Coronary artery (tissue), 2 donors: ENCODE measurements at places on chromosomes 5 and 9.

DNA sequence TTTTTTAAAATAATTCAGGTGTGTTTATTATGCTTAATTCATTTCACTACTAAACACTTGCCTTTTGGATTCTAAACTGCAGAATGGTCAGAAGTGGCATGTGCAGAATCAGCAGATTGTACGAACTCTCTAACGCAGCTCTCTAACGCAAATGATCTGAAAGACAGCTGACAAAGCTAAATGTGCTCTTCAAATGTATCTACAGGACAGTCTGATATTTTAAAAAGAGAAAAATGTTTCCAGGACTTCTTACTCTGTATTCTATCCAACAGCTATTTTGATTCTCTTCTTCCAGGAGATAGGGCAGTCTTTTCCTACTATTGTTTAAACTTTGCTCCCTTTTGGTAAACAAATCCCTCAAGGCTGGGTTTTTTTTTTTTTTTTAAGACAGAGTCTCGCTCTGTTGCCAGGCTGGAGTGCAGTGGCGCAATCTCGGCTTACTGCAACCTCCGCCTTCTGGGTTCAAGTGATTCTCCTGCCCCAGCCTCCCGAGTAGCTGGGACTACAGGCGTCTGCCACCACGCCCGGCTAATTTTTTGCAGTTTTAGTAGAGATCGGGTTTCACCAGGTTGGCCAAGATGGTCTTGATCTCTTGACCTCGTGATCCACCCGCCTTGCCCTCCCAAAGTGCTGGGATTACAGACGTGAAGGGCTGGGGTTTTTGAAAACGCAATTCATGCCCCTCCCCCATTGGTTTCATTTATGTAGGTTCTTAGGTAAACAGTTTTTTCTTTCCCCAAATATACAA is 1.2 kb downstream of the NMRK1 start:
- DNase-seq: no peak

DNA sequence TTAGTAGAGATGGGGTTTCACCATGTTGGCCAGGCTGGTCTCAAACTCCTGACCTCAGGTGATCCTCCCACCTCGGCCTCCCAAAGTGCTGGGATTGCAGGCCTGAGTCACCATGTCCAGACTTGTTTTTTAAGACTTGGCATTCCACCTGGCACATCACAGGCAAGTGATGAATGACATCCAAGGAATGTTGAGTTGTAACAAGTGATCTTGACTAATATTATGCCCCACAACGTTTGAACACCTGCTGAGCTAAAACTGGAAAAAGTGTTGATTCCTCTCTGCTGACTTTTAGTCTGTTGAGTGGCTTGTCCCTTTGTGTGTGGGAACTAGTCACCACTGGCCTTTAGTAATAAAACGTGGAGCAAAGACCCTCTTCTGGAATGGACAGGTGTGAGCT is 54.6 kb downstream of the SUB1 start:
- DNase-seq: no peak

GRCh38 chr5:107415762-107416161 is 255.0 kb downstream of the EFNA5 start:
- DNase-seq: no peak

DNA sequence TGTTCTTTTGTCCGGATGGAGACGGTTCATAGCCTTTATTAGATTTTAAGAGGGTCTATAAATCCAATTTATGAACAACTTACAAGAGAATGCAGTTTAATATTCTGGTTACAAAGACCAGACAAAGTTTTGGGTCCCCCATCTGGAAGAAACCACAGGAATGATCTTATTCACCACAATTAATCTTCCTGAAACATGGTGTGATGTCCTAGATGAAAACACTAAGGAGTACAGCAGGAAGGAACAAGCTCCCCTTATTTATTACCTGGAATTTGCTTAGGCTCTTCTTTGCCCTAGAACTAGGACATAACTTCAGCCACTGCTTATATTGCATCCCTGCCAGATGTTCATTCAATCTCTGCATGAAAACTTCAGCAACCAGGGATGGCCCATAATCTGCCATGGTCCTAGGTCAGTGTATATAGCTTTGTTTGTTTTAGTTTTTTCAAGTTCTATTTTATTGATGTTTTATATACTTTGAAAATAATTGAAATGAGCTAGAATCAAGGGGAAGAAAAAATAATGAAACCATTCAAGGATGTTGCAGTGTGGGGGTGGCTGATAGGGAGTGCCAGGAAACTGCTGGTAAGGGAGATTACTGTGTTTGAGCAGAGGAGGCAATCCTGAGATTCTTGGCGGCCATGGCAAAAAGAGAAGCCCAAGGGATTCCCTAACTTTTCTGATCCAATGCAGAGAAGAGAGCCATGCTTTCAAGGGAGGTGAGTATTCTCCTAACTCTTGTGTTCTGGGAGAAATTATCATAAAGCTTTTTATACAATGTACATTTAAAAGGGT is 16.8 kb downstream of the TXNDC8 start:
- no peak for DNase-seq

DNA sequence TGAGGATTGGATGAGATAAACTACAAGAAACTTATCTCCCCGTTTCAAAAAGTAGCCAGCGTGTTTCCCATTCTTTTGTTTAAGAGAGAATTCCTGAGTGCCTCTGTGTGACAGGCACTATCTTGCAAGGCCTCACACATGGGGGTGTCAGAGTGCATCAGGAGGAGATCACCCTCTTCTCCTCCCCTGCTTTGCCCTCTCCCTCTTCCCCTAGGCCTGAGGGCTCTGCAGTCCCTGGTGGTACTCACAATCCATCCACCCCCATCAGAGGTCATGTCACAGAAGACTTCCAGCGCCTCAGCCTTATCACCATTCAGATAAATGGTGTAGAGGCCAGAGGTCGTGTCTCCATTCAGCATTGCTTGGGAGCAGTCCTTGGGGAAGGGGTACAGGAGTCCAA is 88.0 kb downstream of the TNC start:
- DNase-seq: no peak

GRCh38 chr9:94164806-94165549 is 80.7 kb downstream of the PTPDC1 start:
- DNase-seq: no peak

GRCh38 chr5:95669540-95669939 is 13.3 kb downstream of the SPATA9 start:
- DNase-seq: no peak

DNA sequence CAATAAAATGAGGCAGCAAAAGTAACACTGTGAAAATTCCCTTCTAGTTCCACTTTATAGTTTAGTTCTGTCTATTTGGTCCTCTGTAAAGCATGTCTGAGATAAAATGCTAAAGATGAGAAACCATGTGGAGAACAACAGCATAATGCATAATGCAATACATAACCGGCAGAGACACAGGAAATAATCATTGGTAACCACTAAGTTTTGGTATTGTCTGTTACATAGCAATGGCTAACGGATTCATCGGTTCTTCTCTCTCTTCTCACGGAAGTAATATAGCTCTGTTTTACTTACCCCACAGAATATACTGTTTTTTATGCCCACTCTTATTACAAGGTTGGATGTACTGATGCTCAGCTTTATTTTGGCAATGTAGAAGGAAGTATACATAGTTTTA is 158.9 kb downstream of the FAM174A start:
- DNase-seq: no peak

DNA sequence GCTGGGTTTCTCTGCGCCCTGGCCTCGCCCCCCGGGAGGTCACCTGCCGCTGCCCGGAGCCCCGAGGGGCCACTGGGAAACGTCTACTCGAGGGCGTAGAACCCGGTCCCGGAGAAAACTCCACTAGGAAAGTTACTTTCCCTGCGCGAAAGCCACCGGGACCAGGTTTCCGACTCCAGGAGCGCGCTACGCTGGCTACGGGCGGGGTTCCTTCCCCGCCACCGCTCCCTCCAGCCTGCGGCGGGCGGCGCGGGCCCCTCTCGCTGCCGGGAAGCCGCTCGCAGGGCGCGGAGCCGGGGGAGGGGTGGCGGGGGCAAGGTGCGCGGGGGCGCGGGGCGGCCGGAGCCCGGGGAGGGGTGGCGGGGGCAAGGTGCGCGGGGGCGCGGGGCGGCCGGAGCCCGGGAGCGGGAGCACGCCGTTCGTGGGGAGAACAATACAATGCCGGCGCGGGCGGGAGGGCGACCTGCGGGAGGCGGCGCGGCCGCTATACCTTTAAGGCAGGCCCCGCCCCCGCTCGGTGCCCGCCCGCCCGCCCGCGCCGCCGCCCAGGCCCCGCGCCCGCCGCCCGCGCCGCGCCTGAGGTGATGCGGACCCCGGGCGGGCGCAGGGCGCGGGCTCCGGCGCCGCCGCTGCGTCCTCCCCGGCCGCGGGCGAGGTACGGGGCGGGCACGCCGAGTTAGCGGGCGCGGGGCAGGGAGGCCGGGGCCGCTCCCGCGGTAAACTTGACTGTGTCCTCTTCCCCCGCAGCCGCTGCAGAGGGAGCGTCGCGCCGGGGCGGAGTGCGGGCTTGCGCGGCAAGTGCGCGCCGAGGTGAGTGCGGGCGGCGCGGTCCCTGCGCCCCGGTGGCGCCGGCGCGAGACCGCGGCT is 278.1 kb downstream of the AOPEP start:
- no peak for DNase-seq

DNA sequence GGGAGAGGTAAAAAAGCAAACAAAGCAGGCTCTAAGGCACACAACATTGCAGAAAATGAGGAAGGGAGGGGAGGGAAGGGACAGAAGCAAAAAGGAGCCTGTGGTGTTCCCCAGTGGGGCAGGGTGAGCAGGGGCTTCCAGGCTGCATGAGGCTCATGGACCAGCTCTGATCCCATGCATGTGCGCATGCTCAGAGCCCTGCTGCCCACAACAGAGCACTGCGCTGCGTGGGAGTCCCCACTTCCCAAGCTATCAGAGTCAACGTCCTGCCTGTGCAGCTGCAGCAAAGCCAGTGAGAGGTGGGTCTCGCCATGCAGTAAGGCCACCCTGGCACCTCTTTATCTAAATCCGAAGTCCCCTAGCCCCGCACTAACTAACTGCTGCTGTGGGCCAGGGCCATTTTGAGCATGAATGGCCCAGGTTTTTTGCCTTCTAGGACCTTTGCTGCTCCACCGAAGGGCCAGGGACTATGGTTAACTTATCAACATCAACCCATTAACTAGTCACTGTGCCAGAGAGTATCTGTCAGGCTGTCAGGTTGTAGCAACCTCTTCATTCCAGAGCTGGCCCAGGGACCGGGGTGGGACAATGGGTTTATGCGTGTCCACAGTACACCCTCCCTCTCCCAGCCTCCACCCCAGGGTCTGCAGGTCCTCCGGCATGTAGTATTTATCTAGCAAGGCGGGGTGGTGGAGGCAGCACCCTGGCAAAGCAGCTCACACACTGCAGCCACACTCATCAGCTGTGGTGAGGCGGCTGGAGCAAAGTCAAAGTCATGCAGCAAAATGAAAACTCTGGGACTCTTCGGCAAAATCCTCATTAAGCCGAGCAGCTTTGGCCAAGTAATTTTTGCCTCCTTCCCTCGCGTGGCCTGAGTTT is 123.6 kb downstream of the SAXO1 start:
- DNase-seq: no peak

- DNase-seq: no peak
These were observed 267.4 kb downstream of the CHSY3 start for GRCh38 chr5:130171699-130172098.

GRCh38 chr5:98179791-98180755 is 593.4 kb upstream of the RGMB start:
- no peak for DNase-seq

- no peak for DNase-seq
These were observed 97.8 kb upstream of the SMC5 start for GRCh38 chr9:70160686-70161600.

- DNase-seq: no peak
These were observed 10.0 kb upstream of the CNTFR start for GRCh38 chr9:34599546-34599945.

DNA sequence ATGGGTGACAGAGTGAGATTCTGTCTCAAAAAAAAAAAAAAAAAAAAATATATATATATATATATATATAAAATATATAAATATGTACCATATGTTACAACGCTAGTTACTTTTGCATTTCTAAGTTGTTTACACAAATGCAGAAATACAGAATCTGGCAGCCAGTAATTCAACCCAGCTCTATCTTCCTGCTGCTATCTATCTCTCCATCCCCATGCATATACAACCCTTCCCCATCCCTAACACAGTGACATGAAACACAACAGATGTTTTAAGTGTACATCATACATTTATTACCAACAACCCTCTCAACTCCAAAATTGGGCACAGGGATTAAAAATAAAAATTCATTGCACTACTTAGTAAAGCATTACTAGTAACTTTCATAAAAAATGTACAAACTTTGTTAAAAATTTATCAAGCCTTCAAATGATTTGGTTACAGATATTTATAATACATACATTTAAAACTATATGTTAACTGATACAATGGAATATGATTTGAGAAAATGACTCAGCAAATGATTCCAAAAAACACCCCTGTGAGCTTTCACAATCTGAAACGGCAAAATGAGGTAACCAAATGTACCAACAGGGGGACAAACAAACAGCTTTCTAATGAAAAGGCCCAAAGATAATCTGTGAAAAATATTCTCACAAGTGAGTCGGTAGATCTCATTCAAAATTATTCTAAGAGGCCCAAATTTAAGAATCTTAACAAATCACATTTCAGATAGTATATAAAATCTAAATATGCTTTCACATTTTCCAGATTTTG is 63.8 kb downstream of the RNF38 start:
- DNase-seq: no peak

DNA sequence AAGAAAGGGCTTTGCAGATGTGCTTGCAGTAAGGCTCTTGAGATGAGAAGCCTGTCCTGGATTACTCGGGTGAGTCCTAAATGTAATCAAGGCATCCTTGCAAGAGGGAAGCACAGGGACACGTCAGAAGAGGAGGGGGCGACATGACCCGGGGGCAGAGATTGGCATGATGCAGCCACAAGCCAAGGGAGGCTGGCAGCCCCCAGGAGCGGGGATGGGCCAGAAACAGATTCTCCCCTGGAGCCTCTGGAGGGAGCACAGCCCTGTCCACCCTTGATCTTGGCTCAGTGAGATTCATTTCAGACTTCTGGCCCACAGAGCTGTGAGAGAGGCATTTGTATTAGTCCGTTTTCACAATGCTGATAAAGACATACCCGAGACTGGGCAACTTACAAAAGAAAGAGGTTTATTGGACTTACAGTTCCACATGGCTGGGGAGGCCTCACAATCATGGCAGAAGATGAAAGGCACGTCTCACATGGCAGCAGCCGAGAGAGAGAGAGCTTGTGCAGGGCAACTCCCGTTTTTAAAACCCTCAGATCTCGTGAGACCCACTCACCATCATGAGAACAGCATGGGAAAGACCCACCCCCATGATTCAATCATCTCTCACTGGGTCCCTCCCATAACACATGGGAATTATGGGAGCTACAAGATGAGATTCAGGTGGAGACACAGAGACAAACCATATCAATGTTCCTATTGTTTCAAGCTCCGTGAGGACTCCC is 76.1 kb downstream of the ADAMTS2 start:
- DNase-seq: peak; percentile 72

DNA sequence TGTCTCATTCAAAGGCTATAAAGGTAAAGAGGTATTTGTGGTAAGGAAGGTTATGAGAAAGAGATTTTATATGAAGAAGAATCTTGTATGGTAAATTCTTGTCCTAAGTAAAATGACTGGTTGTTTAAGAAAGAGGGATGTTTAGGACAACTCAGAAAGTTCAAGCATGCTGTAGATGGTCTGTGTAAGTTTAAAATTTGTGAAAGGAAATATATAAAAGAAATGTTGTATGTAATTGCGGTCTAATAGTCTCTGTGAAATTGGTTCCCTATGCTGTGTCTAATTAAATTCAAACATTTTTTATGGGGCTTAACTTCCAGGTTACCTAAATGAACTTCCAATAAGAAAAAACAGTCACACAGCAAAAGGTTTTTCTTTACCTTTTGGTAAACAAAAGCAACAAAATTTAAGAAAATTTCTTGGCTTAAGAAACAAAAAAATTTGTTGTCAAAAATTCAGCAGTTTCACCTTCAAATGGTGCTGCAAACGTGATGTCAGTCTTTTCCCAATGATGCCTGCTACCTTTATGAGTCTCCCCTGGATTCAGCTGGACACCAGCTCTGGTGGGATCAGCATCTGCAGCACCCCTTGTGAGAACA is 83.0 kb upstream of the FCN1 start:
- no peak for DNase-seq
